SJSA1 (cell line): ENCODE measurements at places on chromosomes 5 and 9. TPM values are rescaled to one million over a fixed set of nuclear protein-coding genes. Genes with fewer than 3 reads are reported as not detected.

ITGA1 gene
- 27.4 and 27.5 TPM in 2 replicates for total RNA-seq

ORM2 gene
- not detected in 2 replicates for total RNA-seq

GRCh38 chr9:79895232-79895631 is 323.5 kb downstream of the TLE4 start:
- DNase-seq, result no peak

DNA sequence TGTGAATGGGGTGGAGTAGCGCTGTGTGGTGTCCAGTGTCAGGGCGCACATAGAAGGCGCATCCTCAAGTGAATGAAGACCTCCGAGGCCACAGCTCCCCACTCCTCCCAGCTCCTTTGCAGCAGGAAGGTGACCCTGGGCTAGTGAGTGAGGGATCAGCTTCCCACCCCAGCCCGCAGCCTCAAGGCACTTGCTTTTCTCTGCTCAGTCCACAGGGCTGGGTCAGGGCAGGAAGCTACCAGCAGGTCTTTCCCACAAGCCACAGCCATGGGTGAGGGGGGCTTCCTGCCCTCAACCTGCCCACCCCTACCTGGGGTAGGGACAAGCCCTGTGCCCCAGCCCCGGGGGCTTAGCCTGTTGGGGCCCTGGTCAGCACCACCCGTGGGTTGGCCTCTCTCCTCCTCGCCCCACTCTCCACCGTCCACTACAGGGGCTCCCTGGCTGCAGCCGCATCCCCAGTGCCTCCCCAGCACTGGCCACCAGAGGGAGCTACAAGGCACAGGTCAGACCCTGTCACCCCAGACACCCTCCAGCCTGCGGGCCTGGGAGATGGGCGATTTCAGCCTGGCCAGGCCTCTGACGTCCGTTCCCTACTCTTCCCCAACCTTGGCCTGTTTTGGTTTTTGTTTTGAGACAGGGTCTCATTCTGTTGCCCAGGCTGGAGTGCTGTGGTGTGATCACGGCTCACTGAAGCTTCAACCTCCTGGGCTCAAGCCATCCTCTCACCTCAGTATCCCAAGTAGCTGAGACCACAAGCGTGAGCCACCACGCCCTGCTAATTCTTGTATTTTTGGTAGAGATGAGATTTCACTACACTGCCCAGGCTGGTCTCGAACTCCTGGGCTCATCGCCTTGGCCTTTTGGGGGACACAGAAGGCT is 1.3 kb upstream of the ABCA2 start:
- peak; percentile 77 for DNase-seq
